Lung (tissue), 17 donors: ENCODE measurements at places on chromosomes 6 and 20.

DNA sequence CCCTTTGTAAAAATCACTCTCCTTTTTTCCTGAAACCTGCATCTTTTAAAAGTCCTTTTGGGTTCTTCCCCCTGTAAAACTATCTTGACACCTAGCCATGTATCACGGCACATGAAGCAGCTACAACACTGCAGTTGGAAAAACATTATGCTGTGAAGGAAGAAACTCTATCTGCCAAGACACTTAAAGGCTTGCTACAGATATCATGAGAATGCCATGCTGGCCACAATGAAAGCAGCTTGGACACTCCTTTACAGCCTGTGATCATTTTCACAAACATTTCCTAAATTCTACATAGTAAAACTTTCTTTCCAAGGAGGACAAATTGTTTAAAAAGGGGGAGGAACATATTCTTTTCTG lies 31.8 kb downstream of the CNKSR3 start:
- DNase-seq, result no peak

GRCh38 chr6:12350644-12351170 lies 60.5 kb downstream of the EDN1 start:
- no peak for DNase-seq

DNA sequence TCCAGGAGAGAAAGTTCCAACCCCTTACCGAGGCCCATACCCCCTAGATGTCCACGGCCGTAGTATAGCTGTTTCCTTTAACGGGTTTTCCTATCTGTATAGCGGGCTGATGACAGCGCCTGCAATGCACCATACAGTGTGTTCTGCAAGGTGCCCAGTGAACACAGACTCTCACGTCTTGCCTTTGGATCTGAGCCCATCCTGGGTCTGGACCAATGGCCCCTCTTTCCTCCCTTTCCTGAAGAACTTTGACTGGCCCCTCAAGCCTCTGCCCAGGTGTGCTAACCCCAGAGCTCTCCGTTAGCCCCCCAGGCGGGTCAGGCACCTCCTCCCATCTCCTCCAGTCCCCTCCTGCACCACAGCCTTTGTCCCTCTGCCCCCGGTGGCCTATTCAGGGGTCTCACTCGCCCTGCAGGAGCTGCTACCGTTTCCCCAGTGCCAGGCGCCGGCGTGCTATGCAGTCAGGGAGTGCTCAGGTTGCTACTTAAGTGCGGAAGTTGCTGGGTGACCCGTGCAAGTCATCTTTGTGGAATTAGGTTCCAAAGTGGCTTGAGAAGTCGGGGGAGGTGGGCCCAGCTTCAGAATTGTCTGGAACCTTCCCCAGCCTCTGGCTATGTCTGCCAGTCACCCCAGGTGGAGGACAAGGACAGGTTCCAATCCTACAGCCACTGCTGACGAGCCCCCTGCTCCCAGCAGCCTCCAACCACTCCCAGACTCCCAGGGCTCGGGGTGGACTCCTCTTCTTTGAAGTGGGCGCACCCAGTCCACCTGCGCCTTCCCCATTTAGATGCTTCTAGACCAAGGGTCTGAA lies 35.0 kb upstream of the ZBP1 start:
- DNase-seq, result no peak

- no peak for DNase-seq
Observed at GRCh38 chr20:48141660-48142515, 356.6 kb upstream of the SULF2 start.

GRCh38 chr20:43220612-43221011 lies 30.9 kb upstream of the PTPRT start:
- peak; percentile 53 for DNase-seq

GRCh38 chr20:7355051-7355450 lies 585.2 kb downstream of the HAO1 start:
- no peak for DNase-seq

DNA sequence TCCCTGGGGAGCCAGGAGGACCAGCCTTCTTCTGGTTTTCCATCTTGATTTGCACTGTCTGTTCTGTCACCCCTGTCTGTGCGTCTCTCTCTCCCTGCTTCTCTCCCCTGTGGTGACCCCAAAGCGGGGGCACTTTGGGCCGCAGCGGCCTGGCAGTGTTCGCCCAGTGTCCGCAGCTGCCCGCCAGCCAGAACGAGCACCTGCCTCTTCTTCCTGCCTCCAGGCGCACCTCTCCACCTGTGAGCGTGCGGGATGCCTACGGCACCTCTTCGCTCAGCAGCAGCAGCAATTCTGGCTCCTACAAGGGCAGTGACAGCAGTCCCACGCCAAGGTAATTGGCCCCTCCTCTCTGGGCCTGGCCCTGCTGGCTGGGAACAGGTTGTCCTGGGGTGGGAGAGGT lies 30.8 kb downstream of the SNPH start:
- no peak for DNase-seq

- DNase-seq, result no peak
Observed at GRCh38 chr6:34036357-34037069, 109.4 kb downstream of the GRM4 start.

DNA sequence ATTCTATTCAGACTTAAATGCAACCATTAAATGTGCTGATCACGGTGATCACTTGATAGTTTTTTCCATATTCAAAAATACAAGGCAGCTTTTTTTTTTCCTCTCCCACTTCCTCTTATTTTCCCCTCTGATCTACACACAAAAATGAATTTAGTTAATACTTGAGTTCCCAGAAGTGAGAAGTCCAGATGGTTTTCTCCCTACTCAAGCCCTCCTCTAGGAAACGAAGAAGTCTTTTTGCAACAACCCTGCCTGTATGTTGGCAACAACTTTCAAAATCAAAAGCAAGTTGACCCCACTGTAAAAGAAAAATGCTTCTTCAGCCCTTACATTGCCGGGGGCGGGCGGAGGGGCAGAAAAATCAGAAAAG lies 24.3 kb downstream of the ARHGAP18 start:
- DNase-seq, result no peak

DNA sequence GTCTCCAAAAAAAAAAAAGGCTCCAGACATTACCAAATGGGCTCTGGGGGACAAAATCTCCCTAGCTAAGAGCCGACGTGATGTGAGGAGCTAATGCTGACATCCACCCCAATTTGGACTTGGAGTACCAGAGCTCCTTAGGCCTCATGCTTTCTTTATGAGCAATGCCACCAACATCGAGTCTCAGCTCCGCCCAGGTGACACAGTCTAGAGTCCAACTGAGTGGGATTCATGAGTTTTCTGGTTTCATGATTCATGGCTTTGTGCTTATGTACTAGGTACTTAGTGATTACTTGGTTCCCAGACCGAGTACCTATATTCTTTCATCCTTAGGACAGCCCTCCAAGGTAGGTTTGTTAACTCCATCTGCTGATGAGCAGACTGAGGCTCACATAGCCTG lies 4.4 kb downstream of the ANKRD60 start:
- DNase-seq, result no peak

DNA sequence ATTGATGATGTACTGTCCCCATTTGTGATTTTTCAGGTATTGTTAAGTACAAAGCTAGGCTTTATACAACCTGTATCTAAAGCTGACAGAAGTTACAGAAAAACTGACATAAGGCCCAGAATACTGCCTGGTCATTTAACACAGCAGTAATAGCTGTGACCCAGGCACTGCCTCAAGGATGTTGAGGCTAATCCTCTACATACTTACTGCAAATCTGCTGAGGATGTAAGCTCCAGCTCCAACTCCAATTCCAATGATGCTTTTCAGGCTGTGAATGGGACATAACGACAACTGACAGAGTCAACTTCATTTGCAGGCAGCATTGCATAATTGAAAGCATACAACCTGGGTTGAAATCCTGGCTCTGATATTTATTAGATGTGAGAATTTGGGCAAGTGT lies 36.3 kb upstream of the SLA2 start:
- no peak for DNase-seq

- DNase-seq, result no peak
Observed at GRCh38 chr6:92942549-92942948, 476.8 kb downstream of the EPHA7 start.

DNA sequence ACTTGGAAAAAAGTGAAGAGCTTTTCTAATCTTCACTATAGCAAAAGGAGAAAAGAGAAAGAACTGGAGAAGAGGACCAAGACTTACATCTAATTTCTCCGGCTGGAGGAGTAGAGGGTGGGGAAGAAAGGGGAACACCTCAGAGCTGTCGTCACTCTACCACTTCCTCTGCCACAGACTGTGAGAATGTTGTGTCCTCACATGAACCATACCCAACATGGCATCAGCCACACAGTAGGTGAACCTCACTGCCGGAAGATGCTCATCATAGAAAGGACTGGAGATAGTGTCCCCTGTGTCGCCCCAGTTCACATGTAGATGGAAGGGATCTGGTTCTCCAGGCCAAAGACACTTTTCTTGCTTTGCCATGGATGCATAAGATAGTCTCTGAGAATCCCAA lies 604.4 kb upstream of the NOX3 start:
- no peak for DNase-seq

DNA sequence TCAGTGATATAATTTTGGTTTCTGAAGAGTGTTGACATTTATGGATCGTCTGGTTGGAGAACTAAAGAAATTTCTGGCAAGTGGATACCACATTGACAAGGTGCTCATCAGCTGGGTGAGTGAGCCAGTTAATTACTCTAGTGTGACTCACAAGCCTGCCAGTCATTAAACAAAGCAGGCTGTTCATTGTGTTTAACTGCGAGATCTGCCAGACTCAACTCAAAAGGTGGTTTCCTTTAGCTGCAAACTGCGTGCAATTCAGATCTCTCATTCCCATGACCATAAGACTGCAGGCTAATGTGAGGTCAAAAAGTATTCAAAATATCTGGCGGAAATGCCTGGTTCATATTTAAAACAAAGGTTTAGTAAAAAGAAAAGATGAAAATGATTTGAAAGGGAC lies 32.5 kb upstream of the IYD start:
- no peak for DNase-seq

GRCh38 chr20:40676491-40677269 lies 12.4 kb downstream of the MAFB start:
- peak; percentile 73 for DNase-seq

- DNase-seq, result peak; percentile 83
Observed at GRCh38 chr6:43454696-43455530, 435 bp downstream of the DLK2 start.

DNA sequence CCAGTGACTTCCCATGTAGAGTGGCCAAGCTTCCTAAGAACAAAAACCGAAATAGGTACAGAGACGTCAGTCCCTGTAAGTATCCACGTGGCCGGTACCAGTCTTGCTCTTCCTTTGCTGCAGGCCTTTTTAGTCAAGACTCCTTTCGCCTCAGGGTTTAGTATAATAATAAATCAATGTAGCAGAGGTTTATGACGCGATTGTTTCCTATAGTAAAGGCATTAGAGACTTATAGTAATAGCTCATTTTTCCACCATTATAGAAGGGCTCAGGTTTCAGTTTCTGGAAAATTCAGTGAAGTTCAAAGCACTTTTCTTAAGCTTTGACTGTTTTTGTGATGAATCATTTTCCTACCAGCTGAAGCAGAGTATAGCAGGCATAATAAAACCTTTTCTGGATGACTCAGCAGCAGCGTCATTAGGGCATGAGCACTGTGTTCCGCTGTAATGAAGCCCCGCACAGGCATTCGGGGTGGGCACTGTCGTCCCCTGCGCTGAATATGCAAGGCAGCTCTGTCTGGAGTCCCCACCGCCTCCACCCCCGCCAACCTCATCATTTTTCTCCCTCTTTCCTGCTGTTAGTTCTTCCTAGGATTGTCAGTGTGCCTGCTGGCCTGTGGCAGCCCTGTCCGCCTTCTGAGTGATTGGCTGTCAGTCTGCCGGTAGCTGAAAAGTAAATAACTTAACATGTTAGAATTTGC lies 51.3 kb downstream of the PTPN1 start:
- no peak for DNase-seq

- no peak for DNase-seq
Observed at GRCh38 chr6:5095236-5095635, 10.1 kb downstream of the PPP1R3G start.

DNA sequence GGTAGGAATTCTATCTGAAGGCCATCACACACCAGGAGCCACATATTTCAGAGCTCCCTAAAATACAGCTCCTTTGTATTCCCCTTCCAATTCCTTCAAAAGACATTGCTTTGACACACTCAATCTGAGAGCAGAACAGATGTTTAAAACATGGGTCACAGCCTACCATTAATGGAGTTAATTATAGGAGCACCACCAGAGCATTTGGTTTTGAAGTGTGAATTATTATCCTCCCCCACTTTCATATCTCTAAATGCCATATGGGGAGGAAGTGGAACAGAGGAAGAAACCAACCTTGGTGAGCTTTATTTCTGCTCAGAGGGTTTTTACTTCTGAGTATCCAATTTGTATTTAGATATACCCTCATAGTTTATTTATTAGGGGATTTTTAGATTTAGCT lies 50.7 kb upstream of the TNFRSF21 start:
- no peak for DNase-seq

- DNase-seq, result no peak
Observed at GRCh38 chr20:58909585-58909984, 57.1 kb downstream of the GNAS start.

DNA sequence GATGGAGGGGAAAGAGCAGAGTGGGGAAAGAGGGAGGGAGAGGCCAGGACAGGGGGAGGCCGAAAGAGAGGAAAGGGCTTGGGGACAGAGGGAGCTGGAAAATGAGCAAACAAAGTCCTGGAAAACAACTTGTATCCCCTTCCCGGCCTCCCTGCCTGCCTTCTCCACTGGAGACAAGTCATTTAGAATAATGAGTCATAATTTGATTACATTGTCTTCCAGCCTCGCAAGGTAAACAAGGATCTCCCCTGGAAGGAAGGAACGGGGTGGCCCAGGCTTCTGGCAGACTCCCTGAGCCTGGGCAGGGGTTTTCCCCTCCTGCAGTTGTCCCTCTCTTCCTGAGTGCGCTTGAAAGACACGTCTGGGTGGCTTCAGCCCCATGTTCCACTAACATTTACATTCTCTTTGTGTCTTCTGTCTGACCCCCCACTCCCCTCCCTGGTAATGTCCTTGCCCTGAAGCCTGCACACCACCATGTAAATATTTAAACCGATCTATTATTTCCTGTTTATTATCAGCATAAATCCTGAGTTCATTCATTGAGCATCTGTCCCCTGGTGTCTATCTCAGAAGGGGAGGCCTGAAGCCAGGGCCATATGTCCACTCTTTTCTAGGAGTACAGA lies 12.1 kb upstream of the MRPS18A start:
- peak; percentile 75 for DNase-seq

- DNase-seq, result no peak
Observed at GRCh38 chr20:19015351-19016139, 196.9 kb upstream of the SLC24A3 start.

DNA sequence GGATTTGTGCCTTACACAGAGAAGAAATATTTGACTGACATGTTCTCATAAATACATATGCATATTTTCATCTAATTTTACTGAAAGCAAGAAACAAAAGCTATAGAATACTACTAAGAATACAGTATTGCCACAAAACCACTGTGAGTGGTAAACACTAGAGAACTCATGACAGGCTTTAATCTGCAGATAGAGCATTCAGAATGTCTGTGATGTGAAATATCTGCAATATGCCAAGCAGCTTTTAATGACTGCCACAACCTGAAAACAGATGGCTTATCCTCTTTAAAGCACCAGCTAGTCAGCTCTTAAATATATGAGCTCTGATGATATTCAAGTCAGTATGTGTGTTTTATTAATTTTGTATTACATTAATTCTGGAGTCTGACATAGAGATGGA lies 3.4 kb downstream of the NAPB start:
- DNase-seq, result no peak
